ENCODE measurements at places on chromosomes 4 and X.

GRCh38 chrX:72078411-72078810 lies 53.3 kb downstream of the RTL5 start:
- no peak for DNase-seq

GRCh38 chr4:158316264-158316663 lies 106.0 kb downstream of the TMEM144 start:
- DNase-seq: peak; percentile 15

GRCh38 chr4:37667197-37668100 lies 18.7 kb downstream of the RELL1 start:
- no peak for DNase-seq

- DNase-seq: peak; percentile 29
These were observed 17.4 kb upstream of the PDCL2 start for GRCh38 chr4:55609393-55609866.

DNA sequence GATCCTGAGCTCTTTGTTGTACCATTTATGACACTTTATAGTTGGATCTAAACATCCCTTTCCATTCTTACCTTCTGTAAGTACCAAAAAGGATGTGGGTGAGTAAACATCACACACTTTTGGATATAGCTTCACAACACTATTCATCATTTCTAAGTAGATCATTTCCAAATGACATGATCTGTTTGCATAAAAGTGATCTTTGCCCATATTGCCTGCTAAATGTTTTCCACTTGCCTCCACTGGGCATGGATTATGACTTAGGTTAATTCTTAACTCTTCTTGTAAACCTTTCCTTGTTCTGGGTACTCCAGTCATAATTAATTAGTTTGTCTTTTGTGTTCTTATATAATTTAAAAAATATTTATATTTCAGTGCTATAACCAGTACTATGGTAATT lies 244.9 kb upstream of the AGA start:
- DNase-seq: no peak

DNA sequence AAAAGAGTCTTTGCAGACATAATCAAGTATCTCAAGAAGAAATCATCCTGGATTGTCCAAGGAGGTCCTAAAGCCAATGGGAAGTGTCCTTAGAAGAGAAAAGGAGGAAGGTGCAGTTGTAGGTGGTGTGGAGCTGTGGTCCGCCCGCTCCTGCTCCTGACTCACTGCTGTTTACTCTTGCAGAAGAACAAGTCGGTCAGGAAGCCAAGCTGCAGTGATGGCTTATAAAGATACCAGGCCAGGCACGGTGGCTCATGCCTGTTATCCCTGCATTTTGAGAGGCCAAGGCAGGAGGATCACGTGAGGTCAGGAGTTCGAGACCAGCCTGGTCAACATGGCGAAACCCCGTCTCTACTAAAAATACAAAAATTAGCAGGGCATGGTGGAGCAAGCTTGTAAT lies 66.4 kb upstream of the ATP6AP2 start:
- no peak for DNase-seq

- DNase-seq: no peak
These were observed 29.0 kb downstream of the DDX60L start for GRCh38 chr4:168451331-168451730.
